ENCODE measurements at places on chromosomes 2 and 18.
A peak's percentile ranks its signal among the peaks of the same experiment; 100 is the strongest.

DNA sequence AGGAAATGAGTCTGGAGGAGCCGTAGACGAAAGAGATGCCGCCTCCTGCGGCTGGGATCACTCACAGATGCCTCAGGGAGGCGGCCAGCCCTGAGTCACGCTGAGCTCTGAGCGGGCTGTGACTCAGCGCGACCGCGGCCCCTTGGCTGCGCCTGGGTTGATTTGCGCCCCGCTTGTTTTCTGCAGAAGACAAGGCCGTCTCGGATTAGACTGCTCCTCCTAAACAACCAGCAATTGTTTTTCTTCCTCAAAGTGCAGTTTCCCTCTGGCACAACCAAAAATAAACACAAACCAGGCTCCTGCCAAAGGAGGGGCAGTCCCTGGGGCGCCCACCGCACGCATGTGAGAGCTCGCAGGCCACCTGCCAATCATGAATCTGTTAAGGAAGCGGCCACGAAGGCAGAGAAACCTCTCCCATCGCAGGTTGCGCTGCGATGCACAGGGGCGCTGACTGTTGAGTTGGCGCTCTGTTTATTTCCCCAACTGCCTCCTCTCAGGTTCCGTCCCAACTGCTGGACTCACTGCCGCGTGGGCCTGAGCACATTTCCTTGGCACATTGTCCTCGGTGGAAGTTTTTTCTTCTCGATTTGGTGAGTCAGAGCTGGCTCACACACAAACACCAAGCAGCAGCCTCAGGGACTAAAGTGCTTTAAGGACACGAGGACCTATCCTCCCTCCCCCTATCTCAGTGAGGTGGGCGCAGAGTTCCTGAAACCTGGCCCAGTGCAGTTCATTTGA lies 85.2 kb upstream of the NDUFV2 start:
- peak; percentile 66 for DNase-seq

- DNase-seq = no peak
Observed at GRCh38 chr2:104406261-104406726, 447.6 kb upstream of the POU3F3 start.

DNA sequence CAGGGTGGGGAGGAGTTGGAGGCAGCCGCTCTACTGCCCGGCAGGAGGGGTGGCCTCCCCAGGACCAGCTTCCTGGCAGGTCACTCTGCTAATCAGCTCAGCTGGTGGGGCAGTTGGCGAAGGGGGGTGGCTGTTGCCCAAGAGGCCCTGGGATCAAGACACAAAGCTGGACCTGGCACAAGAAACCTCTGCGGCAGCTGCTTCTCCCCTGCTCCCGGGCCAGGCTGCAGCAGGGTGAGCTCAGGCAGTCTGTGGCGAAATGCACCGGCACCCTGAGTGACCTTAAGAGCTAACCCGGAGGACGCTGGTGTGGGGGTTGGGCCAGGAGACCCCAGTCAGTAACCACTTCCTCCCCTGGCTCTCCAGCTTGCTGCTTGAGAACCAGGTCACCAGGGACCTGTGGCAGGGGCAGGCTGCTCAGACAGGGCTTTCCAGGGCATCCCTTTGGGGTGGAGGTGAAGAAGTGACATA lies 31.1 kb downstream of the TOGARAM2 start:
- no peak for DNase-seq

DNA sequence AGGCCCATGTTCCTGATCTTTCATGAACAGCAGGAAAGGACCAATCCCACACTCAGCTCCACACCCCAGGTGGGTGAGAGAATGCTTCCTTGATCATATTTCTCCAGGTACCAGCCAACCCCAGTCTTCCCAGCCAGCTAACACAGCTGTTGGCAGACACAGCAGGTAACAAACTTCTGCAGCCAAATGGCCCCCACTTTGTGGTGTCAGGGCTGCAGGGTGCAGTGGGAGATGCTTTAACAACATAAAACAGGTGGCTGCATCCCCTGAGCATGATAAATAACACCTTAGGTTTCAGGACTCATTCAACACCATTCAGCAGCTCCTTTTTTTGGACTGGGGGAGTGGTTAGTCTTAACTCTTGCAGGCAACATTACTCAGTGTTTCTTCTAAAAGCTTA lies 76.7 kb upstream of the ACAA2 start:
- DNase-seq = no peak

- DNase-seq = no peak
Observed at GRCh38 chr2:159362816-159363251, 76.3 kb upstream of the WDSUB1 start.

DNA sequence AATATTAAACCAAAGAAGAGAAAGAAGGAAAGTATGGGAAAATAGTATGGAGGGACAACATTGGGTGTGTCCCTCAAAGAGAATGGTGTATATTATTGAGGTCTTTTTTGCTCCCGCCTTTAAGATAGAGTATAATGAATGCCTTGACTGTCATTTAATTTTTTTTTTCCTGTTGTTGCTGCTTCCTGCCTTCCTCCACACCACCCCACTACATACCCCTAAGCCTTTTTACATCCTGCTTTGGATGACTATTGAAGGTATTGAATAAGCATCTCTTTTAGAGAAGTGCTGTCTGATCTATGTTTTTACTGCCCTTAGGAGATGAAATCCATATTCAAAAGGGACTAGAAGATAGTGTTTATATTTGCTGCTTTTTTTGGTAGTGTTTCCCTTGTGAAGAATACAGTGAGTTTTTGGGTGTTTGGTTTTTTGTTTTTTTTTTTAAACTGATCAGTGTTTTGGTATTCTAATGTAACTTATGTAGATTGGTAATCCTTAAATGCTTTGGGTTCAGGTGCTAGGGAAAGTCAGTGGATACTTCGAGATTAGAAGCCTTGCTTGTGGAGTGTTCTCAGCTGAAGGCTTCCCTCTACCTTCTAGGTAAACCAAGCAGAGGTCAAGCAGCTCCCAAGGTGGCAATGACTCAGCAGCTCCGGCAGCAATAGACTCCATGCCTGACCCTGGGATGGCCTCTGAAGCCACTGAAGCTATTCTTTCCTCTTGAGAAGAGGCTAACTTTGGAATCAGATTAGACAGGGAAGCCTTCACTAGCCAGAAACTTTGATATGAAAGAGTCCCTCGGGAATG lies 5.0 kb downstream of the FZD7 start:
- no peak for DNase-seq

DNA sequence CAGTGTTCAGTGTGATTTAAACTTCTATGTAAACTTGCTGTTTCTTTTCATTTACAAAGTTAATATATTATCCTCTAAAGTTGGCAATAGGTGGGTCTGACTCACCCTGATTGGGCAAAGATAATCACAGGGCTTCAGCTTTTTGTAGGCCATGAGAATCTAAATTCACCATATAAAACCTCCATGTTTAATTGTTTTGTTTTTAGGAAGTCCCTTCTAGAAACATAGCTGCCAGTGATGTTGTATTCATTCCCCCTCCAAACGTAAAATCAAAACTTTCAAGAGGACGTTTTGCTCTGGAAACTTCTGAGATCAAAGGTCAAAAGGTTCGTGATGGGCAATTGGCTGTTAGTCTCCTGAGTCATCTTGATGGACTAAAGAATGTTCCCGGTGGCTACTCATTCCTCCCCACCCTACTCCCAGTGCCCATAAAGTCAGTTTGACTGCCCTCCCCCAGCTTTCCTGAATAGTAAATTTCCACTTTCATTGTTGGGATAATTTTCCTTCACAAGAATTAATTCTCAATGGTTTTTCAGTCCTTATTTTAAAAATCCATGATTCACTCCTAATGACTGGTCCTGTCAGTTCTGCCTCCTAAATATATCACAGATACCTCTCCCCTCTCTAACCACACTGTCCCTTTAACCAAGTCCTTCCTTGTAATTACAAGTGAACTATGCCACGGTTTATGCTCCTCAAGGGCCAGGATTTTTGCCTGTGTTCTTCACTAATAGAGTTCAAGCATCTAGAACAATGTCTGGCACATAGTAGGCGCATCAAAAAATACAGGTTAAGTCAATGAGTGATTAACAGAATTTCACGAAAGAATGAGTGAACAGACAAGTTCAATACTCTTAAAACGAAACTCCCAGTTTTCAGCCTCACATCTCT lies 164.4 kb upstream of the VRK2 start:
- no peak for DNase-seq

- no peak for DNase-seq
Observed at GRCh38 chr2:212974692-212975091, 176.7 kb downstream of the IKZF2 start.

DNA sequence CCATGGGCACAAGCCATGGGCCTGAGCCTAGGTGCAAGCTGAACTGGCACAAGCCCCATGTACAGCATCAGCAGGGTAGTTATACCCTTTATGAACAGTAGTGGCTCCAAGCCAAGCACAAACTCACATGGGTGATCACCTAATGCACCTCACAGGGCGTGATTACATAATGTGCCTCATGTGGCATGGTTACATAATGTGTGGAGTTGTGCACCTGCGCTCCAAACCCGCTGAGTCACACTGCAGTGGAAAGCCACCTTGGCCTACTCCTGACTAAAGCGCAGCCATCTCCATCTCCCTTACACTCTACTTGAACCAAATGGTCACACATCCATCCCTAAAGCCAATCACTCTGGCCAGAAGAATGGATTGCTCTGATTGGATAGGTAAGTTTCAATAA lies 279.7 kb downstream of the MBD2 start:
- no peak for DNase-seq

- DNase-seq = no peak
Observed at GRCh38 chr18:56390626-56391025, 247.8 kb downstream of the TXNL1 start.

- DNase-seq = no peak
Observed at GRCh38 chr2:59936048-59936447, 617.4 kb downstream of the BCL11A start.

DNA sequence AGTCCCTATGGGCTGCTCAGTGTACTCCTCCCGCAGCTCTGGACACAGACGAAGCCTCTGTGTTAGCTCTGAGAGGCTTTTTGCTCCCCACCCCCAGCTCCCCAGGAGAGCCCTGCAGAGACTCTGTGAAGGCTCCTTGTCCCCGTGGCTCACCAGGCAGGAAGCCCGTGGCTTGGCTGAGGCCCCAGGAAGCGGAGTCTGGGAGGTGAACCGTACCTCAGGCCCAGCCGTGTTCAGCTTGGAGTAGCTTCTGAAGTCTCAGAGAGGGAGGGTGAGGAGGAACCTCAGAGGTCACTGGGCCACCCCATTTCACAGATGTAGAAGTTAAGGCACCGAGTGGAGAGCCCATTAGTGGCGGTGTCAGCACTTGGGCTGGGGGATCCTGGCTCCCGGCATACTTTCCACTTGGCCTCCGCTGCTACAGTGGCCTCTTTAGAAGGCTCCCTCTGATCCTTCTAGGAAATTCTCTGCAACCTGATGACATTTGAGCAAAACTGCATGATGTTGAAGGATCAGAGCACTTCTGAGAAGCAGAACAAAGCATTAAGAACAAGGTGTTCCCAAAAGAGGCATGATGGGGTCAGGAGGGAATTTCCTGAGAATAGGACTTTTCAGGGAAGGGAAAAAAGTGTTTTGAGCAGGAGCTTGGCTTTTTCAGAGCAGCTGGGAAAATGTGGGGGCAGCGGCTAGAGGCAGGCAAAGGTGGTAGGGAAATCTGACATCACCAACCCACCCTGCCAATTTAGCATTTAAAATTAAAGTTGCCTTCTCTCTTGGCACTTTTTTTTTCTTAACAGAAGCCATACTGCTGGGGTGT lies 79.1 kb downstream of the MCFD2 start:
- no peak for DNase-seq

DNA sequence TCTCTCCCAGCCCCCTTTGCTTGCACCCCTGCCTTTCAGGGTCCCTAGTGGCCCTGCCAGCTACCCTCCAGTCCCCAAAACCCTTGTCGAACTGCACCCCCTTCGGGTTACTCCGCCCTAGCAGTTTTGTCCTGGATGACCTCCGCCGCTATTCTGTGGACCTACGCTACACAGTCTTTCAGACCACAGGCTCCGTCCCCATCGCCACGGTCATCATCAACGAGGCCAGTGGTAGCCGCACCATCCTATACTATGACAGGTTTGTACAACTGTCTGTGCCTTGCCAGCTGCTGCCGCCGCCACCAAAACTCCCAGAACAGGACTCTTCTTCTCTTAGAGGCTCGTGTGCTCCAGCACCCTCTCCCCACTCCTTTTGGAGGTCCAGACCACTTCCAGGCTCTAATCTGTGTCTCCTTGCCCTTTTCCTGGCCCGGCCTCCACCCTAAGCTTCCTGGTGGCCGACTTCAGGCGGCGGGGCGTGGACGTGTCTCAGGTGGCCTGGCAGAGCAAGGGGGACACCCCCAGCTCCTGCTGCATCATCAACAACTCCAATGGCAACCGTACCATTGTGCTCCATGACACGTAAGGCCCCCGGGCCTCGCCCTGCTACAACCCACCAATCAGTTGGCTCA lies 7.9 kb downstream of the KHK start:
- DNase-seq = no peak

GRCh38 chr18:76979906-76980305 lies 152.7 kb downstream of the MBP start:
- no peak for DNase-seq

DNA sequence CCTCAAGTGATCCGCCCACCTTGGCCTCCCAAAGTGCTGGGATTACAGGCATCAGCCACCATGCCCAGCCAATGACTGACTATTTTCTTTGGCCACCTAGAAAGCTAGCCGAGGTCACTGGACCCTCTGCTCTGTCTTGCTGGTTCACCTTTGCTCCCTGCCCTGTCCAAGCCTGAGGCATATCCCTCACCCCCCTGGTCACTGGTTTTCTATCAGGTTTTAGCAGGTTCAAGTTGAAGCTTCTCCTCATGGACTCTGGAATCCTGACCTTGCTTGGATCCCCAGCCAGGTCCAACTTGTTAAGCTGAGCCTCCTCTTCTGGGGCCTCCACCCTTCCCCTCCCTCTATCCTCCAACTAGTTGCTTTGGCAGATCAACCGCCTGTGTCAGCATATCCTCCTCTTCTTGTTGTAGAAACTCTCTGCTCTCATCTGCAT lies 33.4 kb downstream of the PAX8 start:
- no peak for DNase-seq

DNA sequence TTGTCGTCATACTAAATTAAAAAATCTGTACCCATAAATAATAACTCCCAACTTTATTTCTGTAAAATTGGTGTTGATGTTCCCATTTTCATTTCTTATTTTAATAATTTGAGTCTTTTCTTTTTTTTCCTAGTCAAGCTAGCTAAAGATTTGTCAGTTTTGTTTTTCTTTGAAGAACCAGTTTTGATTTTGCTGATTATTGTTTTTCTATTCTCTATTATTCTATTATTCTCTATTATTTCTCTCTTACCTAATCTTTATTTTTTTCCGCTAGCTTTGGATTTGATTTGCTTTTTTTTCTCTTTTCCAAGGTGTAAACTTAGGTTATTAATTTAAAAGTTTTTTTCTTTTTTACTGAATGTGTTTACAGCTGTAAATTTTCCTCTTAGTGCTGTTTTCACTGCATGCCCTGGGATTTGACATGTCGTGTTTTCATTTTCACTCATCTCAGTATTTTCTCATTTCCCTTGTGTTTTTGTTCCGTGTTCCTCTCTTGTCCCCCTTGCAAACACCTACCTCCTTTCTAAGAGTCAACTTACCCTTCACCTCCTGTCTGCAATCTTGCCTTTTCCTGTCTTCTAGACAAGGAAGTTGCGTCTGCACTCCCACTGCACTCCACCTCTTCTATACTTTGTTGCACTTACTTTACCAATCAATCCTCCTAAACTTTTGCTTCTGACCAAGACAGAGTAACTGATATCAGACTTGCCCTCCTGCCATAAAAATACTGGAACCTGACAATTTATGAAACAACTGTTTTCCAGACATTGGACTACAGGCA lies 18.8 kb downstream of the PSMG2 start:
- DNase-seq = no peak

GRCh38 chr2:215531284-215531683 lies 95.4 kb upstream of the FN1 start:
- no peak for DNase-seq
